ENCODE measurements at places on chromosomes 7 and 10. TPM values are rescaled to one million over a fixed set of nuclear protein-coding genes. Genes with fewer than 3 reads are reported as not detected.

SUGCT gene
- 2.7 TPM for polyA plus RNA-seq

FEZF1 gene
- not detected for polyA plus RNA-seq

DNA sequence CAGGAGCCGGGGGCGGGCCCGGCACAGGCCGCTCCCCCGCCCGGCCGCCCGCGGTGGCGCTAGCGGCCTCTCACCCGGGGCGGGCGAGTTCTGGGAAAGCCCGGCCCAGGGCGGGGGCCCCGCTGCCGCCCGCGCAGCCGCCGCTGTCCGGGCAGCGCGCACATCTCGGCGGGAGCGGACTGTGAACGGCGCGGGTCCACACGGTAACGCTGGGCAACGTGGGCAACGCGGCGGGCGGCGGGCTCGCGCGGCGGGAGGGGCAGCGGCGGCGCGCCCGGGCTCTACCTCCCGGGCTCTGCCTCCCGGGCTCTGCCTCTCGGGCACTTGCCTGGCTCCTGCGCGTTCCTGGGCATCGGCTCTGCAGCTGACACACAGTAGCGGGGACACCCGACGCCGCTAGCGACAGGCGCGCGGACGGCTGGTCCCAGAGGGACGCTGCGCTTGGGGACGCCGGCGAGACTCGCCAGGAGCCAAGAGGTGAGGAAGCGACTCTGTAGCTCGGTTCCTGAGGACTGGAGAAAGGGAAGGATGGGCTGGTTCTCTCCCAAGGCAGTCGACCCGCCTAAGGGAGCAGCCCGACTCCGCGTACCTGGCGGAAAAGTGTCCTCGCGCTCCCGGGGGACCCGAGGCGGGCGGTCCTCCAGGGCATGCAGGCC, at the start of gene PLCE1:
TSS of gene PLCE1 (plus strand) at position 150 of the 656 bp plus-strand sequence. CDS start 37,116 bp downstream, outside the sequence.
- peak; percentile 82 for DNase-seq

NIPSNAP2 gene
- polyA plus RNA-seq: 81.6 TPM

GRCh38 chr10:59432207-59432900, 70.0 kb upstream of the FAM13C start:
- no peak for DNase-seq

- no peak for DNase-seq
These were observed 45.4 kb upstream of the PRKCQ start for GRCh38 chr10:6625428-6625827.
